ENCODE measurements at places on chromosomes 12 and 14.

GRCh38 chr14:55702511-55702910, 122.5 kb downstream of the KTN1 start:
- no peak for DNase-seq

GRCh38 chr12:6307529-6307928, 3.0 kb upstream of the PLEKHG6 start:
- DNase-seq, result no peak

GRCh38 chr14:90780519-90780918, 35.7 kb downstream of the TTC7B start:
- no peak for DNase-seq

DNA sequence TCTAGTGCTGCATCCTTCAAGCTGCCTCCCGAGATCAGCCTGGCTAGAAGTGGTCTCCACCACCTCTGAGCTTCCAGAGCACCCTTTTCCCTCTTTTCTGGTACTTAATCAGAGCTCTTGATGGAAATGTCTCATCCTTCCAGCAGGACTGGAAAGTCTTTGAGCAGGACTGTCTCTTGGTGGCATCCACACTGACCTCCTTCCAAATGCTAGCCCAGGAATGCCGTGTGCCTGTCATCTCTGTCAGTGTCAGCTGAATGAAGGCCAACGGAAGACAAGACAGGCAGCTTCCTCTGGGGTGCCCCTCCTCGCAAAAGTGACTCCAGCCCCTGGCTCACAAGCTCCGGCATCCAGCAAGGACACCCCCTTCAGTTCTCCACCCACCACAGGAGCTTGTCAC, 171.3 kb upstream of the FKBP4 start:
- DNase-seq, result no peak

GRCh38 chr14:105498430-105499255, 7.6 kb downstream of the TEDC1 start:
- DNase-seq, result no peak

GRCh38 chr12:31900271-31900670, 58.9 kb upstream of the RESF1 start:
- DNase-seq, result no peak

- DNase-seq, result no peak
Measured at GRCh38 chr12:128573907-128574306, 249.9 kb downstream of the SLC15A4 start.

DNA sequence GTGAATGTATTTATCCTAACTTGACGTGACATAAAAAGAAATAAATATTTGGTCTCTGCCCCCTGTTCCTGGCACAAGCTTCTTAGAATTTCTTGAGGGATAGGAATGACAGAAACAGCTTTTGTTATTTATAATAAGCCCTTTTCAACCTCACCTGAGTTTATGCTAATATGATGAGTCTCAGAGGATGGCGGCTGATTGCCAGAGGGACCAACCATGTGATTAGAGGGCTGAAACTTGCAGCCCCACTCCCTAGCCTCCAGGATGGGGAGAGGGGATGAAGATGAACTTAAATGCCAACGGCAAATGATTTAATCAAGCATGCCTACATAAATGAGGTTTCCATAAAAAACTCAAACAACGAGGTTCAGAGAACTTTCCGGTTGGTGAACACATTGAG, 42.9 kb downstream of the DNAI7 start:
- no peak for DNase-seq
